ENCODE measurements at places on chromosomes 7 and 10. TPM values are rescaled to one million over a fixed set of nuclear protein-coding genes. Genes with fewer than 3 reads are reported as not detected.

Gene PAX4
- not detected for total RNA-seq

Gene CPA4
- not detected for total RNA-seq

Gene EPHA1
- total RNA-seq, result 4.2 TPM

Gene CASD1
- 15.8 TPM for total RNA-seq

Gene NUTM2D
- total RNA-seq, result 1.6 TPM

Gene CHST15
- total RNA-seq, result 2.4 TPM

Gene CTTNBP2
- not detected for total RNA-seq

Gene ADAM8
- 156 TPM for total RNA-seq

Gene CCDC172
- total RNA-seq, result not detected

Gene IFIT2
- 10.8 TPM for total RNA-seq

Gene SLC18A3
- total RNA-seq, result not detected
